AG08395 (cell line): ENCODE measurements at places on chromosomes 5 and 9.

DNA sequence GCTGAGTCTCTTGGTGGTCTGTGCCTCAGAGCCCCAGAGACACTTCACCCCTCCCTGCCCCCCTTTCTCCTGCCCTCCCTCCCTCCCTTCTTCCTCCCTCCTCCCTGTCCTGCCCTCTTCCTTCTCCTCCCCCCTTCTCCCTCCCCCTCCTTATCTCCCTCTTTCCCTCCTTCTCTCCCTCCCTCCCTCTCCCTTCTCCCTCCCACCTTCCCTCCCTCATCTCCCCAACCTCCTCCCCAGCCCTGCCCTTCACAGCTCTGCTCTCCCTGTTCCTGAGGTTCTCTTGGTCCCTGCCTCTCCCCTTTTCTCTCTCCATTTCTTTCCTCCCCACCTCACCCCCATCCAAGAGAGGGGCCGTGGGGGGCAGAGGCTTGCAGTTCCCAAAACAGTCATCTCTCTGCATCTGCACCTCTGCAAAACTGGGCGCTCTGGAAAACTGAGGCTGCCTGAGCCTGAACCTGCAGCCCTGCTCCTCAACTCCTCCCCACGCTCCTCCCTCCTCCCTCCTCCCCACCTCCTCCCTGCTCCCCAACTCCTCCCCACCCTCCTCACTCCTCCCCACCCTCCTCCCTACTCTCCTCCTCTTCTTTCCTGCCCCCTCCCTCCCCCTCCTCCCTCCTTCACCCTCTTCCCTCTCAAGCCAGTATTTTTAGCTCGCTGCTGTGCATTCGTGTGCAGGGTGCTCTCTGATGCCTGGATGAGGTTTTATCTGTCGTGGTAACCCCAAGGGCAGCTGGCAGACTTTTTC lies 219.1 kb downstream of the C9orf50 start:
- DNase-seq = no peak

GRCh38 chr9:132983491-132984201 lies 5.2 kb downstream of the GFI1B start:
- DNase-seq = no peak

- peak; percentile 48 for DNase-seq
Observed at GRCh38 chr5:55969956-55970355, 24.8 kb downstream of the IL6ST start.

DNA sequence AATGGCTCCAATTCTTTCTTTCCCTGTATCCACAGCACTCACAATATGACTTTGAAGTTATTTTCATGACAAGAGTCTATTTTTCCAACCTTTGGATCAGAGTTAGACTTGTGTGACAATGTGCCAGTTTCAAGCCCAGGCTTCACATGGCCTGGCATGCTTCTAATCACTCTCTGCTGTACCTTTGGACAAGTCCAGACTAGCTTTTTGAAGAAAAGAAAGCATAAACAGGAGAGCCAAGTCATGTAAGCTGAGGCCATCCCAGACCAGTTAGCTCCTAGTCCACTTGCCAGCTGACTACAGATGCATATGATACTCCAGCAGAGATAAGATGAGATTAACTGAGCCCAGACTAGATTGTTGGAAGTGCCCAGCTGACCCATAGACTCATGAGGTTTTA lies 513.6 kb upstream of the C9orf72 start:
- DNase-seq = no peak
